ENCODE measurements at places on chromosomes 2 and 18. TPM values are rescaled to one million over a fixed set of nuclear protein-coding genes. Genes with fewer than 3 reads are reported as not detected.

- ATAC-seq = no peak
Observed at GRCh38 chr2:156329031-156329926, 3.2 kb downstream of the NR4A2 start.

FSHR gene
- not detected for total RNA-seq

DNA sequence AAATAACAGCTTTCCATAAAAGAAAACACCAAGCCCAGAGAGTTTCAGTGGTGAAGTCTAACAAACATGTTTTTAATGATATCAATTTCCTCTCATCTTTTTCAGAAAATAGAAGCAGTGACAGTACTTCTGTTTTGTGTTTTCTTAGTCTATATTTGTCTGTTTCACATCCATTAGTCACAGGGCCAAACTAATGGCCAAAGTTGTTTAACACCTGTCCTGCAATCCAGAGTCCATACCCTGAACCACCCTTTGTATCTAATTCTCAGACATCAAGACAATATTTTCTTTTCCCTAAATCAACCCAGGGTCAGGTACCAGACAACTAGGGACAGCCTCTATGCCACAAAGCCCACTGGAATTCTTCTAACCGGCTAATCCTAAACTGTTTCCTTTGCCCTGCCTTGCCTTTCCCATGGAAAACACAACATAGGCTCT is 25.9 kb downstream of the TMSB10 start:
- no peak for ATAC-seq

C2orf81 gene
- 1.4 TPM for total RNA-seq

DNA sequence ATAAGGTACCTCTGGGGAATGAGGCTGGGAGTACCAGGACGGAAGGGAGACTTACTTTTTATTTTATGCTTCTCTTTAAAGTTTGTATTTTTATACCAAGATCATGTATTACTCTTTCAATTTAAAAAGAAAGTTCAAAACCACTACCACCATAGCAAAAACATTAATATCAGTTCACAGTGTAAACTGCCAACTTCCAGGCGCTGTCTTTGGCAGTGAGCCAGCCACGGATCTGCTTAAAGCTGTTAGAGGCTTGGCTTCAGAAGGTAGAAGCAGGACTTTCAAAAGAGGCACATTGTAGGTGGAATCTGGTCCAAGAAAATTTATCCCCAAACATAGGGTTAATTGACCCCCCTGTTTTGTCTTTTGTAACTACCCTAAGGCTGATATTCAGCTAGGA is 74.8 kb downstream of the B3GNT2 start:
- ATAC-seq = no peak

DNA sequence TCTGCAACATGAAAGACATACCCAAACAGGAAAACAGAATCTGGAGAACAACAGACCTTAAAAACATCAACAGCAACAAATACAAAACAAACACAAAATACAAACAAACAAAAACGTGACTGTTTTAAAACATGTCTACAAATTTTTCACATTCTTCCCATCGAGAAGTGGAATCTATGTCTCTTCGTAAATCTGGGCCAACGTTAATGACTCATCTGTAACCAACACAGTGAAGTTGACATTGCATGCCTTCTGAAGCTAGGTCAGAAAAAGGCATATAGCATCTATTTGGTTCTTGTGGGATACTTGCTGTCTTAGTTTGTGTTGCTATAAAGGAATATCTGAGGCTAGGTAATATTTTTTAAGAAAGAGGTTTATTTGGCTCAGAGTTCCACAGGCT is 269.0 kb upstream of the FBXO11 start:
- no peak for ATAC-seq

GRCh38 chr2:234071664-234072063 is 21.2 kb downstream of the SPP2 start:
- no peak for ATAC-seq

CD302 gene
- 60.0 TPM for total RNA-seq

ELOA2 gene
- not detected for total RNA-seq

GAL3ST2 gene
- total RNA-seq = 0.40 TPM

DNA sequence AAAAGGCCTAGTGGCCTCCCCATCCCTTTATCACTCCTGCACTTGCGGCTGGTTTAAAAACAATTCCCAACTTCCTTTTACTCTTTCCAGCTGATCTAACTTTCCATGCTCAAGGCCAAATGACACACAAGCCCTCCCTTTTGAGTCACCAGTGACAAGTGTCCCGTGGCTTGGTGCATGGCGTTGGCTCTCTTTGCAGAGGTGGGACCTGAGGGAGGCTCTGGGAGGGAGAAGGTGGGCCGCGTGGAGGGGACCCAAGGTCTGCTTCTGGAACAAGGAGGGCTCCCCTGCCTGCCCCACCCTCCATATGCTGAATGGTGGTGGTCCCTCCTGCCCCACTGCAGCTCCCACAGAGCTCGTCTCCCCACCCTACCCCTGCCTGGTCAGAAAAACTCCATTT is 30.8 kb upstream of the HPCAL1 start:
- ATAC-seq = no peak

DNA sequence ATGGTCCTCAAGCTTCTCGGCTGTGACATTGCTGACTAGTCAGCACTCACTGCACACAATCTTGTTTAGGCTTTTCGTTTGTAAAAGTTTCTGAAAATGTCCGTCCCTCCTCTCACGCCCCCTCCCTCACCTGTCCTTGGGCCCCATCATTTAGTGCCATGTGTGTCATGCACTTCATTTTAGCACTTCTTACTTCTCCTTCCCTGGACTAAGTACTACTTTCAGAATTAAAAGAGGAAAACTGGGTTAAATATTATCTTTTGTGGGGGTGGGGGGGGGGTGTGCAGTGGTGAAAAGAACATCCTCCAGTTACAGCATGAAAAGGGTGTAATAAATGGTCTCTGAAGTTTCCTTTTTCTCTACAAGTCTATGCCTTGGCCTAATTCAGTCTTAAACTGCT is 182.0 kb upstream of the SP5 start:
- no peak for ATAC-seq

- ATAC-seq = no peak
Observed at GRCh38 chr2:17646838-17647701, 106.5 kb downstream of the SMC6 start.

OSBPL6 gene
- 1.5 TPM for total RNA-seq

MYOM1 gene
- total RNA-seq = 14.8 TPM

- ATAC-seq = no peak
Observed at GRCh38 chr2:191888400-191889166, 41.7 kb upstream of the CAVIN2 start.

SATB2 gene
- 4.2 TPM for total RNA-seq

TUBA4B gene
- total RNA-seq = not detected

DNA sequence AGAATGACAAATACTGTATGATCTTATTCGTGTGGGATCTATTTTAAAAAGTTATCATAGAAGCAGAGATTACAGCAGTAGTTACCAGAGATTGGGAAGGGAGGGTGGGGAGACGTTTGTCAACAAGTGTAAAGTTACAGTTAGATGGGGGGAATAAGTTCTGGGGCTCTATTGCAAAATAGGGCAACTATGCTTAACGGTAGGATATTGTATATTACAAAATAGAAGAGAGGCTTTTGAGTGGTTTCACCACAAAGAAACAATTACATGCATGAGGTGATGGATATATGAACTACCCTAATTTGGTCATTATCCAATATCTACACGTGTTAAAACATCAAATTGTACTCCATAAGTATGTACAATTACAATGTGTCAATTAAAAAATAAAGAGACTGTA is 123.4 kb upstream of the NOSTRIN start:
- ATAC-seq = no peak

DNA sequence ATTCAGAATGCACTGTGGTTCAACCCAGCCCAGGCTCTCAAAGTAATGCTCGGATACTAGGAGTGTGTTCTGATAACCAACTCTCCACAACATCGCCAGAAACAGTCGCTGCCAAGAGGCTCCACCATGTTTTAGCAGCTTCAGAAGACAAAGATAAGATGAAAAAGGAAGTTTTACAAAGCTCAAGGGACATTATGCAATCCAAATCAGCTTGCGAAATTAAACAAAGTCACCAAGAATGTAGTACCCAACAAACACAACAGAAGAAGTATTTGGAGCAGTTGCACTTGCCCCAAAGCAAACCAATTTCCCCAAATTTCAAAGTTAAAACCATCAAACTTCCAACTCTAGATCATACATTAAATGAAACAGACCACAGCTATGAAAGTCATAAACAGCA is 360.9 kb downstream of the XIRP2 start:
- no peak for ATAC-seq

All from gastroesophageal sphincter (tissue), 4 donors.